Lung microvascular endothelial cell (primary cell): ENCODE measurements at places on chromosomes 16 and 17. TPM values are rescaled to one million over a fixed set of nuclear protein-coding genes. Genes with fewer than 3 reads are reported as not detected.

The TBC1D10B gene
- 16.6 and 22.4 TPM in 2 replicates for total RNA-seq

The KIF2B gene
- not detected in 2 replicates for total RNA-seq

GRCh38 chr17:69326377-69327059 lies 415 bp downstream of the ABCA5 start:
- DNase-seq: peak; percentile 45

The KRT28 gene
- not detected in 2 replicates for total RNA-seq

DNA sequence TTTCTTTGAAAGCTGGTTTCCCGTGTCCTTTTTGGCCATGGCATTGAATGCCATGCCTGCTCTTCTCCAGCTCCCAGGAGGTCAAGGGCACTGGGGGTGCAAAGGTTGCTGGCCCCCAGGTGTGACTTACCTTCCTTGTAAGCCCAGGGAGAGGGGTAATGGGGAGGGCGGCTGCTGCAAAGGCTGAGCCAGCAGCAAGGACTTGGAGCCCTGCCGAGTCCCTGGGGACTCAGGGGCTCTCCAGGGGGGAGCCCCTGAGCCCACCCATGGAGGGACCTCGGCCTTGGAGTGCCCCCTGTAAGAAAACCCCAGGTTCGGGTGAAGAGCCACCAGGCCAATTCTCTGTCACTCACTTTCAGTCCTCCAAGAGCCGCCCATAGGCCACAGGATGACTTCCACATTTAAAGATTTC lies 5.9 kb upstream of the CCL22 start:
- no peak for DNase-seq

The PPP1R1B gene
- not detected in 2 replicates for total RNA-seq

GRCh38 chr16:68074850-68075555 lies 10.2 kb upstream of the NFATC3 start:
- DNase-seq: no peak

- no peak for DNase-seq
These were observed 101.1 kb downstream of the C16orf78 start for GRCh38 chr16:49474741-49475140.

DNA sequence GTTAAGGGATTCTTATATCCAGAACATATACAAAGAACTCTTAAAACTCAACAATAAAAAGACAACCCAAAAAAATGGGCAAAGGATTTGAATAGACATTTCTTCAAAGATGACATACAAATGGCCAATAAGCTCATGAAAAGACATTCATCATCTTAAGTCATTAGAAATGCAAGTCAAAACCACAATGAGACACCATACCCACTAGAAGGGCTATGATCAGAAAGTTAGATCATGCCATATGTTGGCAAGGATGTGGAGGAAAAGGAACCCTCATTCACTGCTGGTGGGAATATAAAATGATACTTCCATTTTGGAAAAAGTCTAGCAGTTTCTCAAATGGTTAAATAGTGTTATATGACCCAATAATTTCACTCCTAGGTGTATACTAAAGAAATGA lies 9.4 kb downstream of the PLD6 start:
- no peak for DNase-seq

GRCh38 chr16:73878611-73879010 lies 418.0 kb upstream of the PSMD7 start:
- peak; percentile 69 for DNase-seq

The PROCA1 gene
- total RNA-seq: 0.20 and 0.22 TPM in 2 replicates

The CD68 gene
- total RNA-seq: 0.40 and 0.44 TPM in 2 replicates

GRCh38 chr17:67865438-67865837 lies 40.1 kb downstream of the BPTF start:
- DNase-seq: no peak

The CCDC144A gene
- under 0.01 and 2.6 TPM in 2 replicates for total RNA-seq

The KCNJ2 gene
- 0.79 and 3.5 TPM in 2 replicates for total RNA-seq

GRCh38 chr17:45389354-45389753 lies 43.3 kb downstream of the ARHGAP27 start:
- DNase-seq: no peak

The TM4SF5 gene
- not detected in 2 replicates for total RNA-seq

The KRTAP9-4 gene
- total RNA-seq: not detected in 2 replicates

DNA sequence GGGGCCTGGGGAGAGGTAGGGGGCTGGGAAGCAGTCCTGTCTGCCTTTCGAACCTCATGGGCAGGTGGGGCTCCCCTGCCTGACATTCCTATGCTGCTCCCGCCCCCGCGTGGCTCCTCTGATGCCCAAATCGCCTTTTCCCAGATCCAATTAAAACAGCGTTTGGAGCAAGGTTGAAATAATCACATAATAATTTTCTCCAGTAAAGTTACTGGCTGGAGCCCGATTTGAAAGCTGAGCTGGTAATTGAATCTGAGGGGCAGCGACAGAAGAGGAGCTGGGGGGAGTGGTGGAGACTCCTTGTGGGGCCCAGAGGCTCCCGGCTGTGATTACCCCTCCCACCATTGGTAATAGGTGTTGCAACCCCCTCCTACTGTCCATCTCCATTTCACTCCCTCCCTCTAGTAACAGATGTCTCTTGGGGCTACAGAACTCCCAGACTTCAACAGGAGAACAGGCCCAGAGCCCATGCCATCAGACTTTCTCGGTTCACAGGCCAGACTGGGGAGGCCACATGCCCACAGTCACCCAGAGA lies 38.9 kb upstream of the C1QL1 start:
- DNase-seq: peak; percentile 31

- peak; percentile 95 for DNase-seq
These were observed 18.7 kb upstream of the BEAN1 start for GRCh38 chr16:66408163-66409048.

DNA sequence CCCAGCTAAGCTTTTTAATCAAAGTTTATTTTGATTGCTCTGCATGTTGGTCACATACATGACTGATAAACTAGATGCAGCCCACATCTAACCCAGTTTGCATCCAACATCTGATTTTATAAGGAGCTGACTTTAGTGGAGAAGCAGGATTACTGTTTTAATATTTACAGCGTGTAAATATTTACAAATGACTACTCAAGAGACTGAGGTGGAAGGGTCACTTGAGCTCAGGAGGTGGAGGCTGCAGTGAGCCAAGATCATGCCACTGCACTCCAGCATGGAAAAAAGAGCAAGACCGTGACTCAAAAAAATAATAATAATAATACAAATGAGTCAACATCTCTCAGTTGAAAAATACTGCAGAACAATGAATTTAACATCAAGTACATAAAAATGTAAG lies 50.8 kb downstream of the PARN start:
- DNase-seq: no peak

DNA sequence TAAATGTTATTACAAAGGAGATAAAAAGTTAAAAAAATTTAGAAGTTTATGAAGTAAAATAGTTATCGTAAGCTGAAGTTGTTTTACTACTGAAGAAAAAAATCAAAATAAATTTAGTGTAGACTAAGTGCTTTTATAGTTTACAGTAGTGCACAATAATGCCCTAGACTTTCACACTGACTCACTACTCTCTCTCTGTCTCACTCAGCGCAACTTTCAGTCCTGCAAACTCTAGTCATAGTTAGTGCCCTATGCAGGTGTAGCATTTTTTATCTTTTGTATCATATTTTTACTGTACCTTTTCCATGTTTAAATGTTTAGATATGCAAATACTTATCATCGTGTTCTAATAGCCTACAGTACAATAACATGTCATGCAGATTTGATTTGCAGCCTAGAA lies 17.7 kb upstream of the TOM1L1 start:
- DNase-seq: no peak

The SPATA32 gene
- not detected in 2 replicates for total RNA-seq

The OR1F1 gene
- not detected in 2 replicates for total RNA-seq

GRCh38 chr17:41793784-41794539 lies 7.5 kb upstream of the JUP start:
- peak; percentile 41 for DNase-seq

DNA sequence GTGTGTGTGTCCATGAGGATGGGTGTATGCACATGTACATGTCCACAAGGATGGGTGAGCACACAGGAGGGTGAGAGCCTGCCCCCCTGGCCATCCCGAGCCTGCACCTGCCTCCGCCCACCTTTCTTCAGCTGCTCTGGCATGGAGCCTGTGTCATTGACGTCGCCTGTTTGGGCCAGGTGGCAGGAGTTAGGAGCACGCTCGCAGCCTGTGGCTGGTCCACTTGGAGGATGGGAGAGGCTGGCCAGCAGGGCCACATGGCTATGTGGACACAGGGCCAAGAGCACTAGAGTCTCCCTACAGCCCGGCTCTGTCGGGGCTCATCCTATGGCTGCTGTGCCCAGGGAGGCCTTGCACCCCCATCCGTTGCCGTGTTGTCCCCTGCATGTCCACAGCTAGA lies 21.4 kb downstream of the BAHCC1 start:
- no peak for DNase-seq

DNA sequence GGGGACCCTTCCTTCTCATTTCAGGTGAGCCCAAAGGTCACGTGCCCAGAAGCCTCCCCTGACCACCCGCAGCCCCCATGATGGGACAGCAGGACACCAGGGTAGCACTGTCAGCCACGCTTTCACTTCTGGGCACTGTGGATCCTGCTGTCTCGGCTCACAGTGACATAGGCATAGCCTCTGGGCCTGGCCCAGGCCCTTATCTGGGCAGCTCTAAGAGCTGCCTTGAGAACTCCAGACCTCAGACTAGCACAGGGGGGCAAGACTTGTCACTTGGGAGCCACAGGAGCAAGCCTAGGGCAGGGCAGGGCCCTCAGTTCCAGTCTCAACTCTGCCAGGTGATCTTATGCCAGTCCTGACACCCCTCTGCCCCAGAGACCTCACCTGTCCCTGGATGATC lies 4.7 kb downstream of the NATD1 start:
- DNase-seq: no peak

The SYNGR3 gene
- 0.40 and 2.0 TPM in 2 replicates for total RNA-seq

DNA sequence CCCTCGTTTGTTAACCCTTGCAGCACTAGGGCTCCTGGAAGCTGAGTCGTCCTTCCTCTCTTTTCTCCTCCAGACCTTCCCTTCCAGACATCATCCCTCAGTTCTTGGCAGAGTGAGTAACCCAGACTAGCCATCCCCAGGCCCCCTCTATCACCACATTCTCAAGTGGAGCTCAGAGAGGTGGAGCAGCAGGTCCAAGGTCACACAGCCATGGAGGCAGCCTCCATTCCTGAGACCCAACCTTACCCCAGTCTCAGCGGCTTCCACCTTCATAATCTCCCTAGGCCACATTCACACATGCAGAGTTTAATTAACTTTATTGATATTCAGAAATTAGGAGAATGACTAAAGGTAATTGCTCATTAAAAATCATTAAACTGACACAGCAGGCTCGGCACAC lies 3.0 kb downstream of the SEZ6 start:
- DNase-seq: no peak

The ZNF469 gene
- total RNA-seq: 0.20 and 0.44 TPM in 2 replicates

The NGFR gene
- under 0.01 TPM in 1 of 2 replicates, not detected in the other for total RNA-seq

The KCNH4 gene
- under 0.01 TPM in 2 replicates for total RNA-seq

DNA sequence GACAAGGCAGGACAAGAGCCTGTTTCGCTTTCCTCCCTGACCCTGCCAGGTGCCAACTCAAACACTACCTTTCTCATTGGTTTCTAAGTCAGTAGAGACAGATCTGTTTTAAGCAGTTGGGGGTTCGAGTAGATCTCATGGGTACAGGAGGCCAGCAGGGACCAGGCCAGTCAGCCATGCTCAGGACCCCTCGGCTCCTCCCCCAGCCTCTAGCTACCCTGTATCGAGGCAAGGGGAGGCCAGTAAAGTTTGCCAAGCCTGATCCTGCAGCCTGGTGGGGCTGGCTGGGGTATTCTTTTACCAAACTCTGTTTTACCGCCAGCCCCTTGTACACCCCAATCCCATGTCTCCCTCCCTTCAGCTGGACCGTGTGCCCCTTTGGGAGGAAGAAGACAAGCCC lies 26.6 kb downstream of the OR1D5 start:
- DNase-seq: no peak

GRCh38 chr16:55391760-55392375 lies 67.9 kb downstream of the IRX6 start:
- no peak for DNase-seq

The SMPD3 gene
- under 0.01 TPM in 2 replicates for total RNA-seq

- DNase-seq: no peak
These were observed 4.6 kb upstream of the SLFN13 start for GRCh38 chr17:35453171-35453570.

DNA sequence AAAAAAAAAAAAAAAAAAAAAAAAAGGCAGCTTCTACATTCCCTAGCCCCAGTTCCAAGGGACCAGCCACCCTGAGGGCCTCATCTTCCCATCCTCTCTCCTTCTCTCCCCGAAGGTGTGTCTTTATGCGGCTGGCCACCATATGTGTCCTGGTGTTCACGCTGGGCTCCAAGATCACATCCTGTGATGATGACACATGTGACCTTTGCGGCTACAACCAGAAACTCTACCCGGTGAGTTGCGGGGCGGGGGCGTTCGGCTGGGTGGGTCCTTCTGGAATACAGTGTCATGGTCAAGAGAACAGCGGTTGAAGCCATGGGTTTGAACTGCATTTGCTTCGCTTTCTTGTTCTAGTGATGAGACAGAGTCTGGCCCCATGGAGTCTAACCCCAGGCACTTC lies 22.6 kb upstream of the COQ7 start:
- no peak for DNase-seq

The FAM83G gene
- total RNA-seq: 5.7 and 8.1 TPM in 2 replicates

DNA sequence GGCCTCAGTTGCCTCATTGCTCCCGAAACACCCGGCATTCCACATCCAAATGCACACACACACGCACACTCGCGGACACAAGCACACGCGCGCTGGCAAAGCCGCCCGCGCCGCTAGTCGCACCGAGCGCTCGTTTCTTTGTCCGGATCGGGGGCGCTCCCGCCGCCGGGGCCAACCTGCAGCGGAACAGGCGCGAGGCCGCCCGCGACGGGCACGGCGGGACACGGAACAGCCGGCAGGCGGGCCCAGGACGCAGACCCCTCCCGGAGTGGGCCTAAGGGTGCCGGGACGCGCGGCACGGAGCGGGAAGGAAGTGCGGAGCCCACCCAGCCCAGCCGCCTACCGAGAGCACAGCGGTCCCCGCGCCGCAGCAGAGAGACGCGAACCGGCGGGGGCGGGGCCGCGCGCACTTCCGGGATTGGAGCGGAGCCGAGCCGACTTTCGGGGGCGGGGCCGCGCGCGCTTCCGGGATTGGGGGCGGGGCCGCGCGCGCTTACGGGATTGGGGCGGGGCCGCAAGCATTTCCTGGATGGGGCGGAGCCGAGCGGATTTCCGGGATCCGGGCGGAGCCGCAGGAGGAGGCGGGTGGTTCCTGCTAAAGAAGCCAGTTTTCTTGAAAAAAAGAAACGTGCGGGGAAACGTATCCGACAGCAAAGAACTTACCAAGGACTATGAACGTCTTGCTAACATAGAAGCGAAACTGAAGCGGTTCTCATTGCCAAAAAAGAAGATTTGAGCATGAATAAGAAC lies at the start of gene CYBC1:
TSS of gene CYBC1 (minus strand) at position 396 of the 750 bp plus-strand sequence. CDS start 1,498 bp downstream, outside the sequence.
- peak; percentile 94 for DNase-seq

GRCh38 chr16:87982581-87983041 lies 31.4 kb downstream of the BANP start:
- DNase-seq: no peak

The PMFBP1 gene
- total RNA-seq: under 0.01 TPM in 2 replicates
